Activated naive CD8-positive, alpha-beta T cell treated with anti-CD3 and anti-CD28 coated beads, Interleukin-2, amount 50 U/mL, for 16 hours (primary cell): ENCODE measurements at places on chromosomes 1 and 21.

- no peak for DNase-seq
Observed at GRCh38 chr1:111648806-111649205, 29.2 kb downstream of the RAP1A start.

GRCh38 chr1:8476006-8476405 is 158.1 kb downstream of the SLC45A1 start:
- DNase-seq: no peak

- no peak for DNase-seq
Observed at GRCh38 chr1:115506518-115506917, 135.3 kb upstream of the VANGL1 start.

DNA sequence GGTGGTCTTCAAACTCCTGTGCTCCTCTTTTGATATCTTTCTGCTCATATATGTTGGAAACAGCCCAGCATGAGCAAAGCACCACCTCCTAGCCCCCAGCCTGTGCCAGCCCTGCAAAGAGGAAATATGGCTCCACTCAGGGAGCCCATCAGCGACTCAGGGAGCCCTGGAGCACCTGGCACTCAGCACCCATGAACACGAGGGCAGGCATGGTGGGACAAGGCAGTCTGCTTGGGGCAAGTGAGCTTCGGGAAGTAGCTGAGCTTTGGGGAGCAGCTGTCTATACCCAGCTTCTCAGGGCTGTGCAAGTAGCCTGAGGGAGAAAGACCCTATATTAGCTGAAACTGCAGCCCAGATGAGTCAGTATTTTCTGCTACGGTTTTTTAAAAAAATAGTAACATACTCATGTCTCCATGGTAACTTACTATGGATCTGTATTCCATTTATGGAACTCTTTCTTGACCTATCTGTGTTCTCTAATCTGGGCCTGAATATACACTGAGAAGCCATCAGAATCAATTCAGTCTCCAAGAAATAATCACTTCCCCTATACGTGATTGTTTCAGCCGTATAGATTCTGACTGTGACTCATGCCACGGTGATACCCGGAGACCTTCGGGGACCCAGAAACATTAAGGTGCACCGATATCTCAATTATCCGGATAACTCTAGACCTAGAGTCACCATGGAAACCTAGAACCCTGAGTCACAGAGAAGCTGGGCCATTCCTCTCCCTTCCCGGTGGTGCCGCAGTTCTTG is 1.5 kb upstream of the ETS2 start:
- DNase-seq: no peak

DNA sequence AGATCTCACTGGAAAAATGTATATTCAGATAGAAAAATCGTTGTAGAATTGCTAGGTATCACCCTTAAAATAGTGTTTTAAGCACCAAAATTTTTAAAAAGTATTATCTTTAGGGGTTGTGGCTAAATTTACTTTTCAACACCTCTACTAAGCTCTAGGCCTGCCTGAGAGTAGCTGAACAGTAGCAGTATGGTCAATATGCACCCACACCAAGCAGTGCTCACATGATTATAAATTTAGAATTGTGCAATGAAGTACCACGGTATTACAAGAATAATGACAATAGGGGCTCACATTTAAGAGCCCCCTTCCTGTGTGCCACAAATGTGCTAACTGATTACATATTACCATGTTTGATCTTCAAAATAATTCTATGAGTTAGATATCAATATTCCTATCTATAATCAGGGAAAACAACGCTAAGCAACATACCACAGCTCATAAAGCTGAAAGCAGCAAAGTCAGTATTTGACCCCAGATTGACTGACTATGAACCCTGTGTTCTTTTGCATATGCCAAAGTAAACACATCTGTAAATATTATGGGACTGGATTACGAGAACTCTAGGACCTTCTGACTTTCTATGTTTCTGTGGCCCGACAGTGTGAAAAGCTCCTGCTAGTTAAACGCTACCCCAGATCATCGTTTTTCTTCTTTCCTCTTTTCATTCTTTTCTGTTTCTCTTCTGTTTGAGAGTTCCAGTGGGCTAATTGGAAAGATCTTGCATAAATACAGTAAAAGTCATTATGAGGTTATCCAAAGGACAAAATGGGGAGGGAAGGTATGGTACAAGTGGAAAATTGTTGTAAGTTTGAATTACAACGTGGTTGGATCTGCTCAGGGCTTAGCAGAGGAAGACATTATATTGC is 201.1 kb upstream of the C1orf87 start:
- DNase-seq: no peak

DNA sequence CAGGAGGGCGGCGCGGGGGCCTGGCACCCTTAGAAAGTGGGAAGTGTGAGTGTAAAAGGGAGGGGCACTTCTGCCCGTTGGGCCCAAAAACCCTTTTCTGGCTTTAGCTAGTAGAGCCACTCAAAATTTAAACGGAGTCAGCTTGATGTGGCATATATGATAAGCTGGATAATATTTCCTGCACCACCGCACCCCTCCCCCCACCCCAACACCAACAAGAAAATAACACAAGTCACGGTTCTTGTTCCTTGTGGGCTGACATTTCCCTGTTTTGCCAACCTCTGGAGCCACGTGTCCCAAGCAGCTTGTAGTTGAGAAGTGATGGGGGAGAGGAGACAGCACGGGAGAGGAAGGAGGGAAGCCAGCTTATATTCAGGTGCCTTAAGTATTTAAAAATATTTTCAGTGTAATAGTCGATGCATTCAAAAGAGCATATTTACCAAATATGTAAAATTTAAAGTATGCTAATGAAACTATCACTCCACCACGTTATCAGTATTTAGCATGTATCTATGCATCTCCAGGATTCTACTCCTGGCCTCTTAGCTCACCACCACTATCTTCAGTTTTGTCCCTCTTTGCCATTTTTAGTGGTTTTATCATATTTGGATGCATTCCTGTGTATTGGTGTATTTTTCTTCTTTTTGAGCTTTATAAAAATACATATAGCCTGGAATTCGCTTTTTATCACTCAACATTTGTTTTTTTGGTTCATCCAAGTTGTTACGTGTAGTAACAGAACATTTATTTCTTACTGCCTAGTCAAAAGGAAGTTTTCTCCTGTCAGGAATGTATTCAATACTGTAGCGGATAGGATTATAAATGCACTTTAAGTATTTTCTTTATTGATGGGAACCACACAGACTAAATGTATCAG is 773 bp upstream of the DDX59 start:
- no peak for DNase-seq

GRCh38 chr1:206792939-206793607 is 20.8 kb upstream of the IL10 start:
- no peak for DNase-seq

DNA sequence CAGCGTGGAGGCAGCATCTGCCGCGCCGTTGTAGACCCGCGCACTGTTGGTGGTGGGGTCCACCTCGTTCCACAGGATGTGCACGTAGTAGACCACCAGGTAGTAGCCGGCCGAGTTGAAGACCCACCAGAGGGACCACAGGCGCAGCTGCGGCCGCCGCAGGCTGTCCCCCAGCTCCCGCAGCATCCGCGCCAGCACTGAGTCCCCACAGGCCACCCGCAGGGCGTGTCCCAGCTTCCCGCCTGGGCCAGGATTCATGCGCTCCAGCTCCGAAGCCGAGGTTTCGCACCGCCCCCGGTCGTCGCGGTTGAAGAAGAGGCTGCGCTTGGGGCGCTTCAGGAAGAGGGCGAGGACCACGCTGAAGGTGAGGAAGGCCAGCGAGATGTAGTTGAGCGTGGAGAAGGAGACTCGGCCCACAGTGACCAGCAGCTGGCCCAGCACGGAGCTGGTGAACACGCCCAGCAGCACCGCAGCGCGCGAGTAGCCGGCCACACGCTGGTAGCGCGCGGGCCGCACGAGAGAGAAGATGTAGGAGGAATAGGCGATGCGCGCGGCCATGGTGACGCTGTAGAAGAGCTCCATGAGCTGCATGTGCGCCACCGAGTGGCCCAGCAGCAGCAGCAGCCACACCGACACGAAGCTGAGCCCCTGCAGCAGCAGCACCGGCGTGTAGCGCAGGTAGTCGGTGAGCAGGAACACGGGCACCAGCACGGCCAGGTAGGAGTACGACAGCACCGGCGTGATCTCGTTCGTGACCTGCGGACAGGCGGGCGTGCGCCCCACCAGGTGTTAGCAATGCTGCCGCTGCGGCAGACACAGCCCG is 10.6 kb downstream of the SLC19A1 start:
- no peak for DNase-seq

DNA sequence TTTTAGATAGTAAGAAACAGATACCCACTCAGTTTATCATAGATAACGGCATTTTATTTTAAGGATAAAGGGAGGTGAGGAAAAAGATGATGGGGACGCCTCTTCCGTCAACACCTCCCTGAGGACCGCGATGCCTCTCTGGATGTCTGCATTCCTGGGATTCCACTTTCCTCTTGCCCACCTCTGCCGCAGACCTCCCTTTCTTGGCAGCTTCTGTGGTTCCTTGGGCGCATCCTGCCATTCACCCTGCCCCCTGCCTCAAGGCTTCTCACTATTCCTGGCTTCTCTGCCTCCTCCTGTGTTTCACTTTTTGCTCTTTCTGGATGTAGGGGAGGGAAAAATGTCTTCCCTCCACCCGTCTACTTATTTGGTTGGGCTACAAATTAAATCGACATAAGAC is 19.9 kb downstream of the HUNK start:
- no peak for DNase-seq

DNA sequence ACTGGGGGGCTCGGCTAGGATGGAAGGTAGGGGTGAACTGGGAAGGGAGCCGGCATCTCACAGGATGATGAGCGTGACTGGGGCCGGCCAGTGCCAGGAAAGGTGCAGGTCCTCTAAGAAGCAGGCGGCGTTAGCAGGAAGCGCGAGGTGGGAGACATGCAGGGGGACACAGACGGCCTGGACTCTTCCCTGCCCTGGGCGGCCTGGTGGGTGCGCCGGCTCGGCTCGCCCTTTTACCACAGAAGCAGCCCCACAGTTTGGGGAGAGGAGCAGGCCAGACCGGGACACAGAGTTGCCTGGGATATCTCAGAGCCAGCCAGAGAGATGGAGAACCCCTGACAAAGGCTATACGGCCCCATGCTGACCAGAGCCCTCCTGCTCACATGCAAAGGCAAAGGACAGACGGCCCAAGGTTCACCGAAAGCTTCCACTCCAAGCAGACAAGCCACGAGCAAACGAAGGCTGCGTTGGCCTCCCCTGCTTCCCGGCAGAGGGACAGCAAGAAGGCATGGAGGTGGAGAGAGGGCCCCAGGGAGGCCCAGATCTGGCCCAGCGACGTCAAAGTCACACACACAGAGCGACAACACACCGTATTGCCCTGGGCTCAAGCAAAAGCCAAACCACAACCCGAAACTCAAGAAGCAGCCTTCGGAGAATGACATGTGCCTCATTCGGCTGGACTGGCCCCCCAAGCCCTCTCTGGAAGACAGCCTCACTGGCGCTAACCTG is 14.9 kb upstream of the ALDH4A1 start:
- DNase-seq: no peak
